Central memory CD8-positive, alpha-beta T cell (primary cell): ENCODE measurements at places on chromosomes 16 and 17.

DNA sequence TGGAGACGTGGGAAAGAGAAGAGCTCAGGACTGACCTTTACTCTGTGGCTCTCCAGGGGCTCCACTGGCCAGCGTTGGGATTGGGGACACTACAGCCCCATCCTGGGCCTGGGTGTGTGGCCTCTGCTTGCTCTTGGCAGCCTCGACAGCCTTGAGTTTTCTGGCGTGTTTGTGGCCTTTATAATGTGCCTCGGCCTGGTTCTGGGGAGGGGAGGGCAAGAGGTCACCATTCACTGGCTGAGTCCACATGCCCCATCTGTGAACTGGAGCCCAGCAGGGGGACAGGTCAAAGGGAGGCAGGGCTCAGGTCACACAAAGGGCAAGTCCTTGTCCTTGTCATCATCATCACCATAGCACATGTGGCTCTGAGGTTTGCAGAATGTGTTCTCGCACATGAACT lies 11.7 kb downstream of the NKIRAS2 start:
- no peak for DNase-seq

- no peak for DNase-seq
Observed at GRCh38 chr17:78979780-78980623, at the start of gene LGALS3BP. Gene LGALS3BP, minus strand, starts transcription at chr17:78979923. Its CDS starts 2,732 bp downstream, at chr17:78977191.

DNA sequence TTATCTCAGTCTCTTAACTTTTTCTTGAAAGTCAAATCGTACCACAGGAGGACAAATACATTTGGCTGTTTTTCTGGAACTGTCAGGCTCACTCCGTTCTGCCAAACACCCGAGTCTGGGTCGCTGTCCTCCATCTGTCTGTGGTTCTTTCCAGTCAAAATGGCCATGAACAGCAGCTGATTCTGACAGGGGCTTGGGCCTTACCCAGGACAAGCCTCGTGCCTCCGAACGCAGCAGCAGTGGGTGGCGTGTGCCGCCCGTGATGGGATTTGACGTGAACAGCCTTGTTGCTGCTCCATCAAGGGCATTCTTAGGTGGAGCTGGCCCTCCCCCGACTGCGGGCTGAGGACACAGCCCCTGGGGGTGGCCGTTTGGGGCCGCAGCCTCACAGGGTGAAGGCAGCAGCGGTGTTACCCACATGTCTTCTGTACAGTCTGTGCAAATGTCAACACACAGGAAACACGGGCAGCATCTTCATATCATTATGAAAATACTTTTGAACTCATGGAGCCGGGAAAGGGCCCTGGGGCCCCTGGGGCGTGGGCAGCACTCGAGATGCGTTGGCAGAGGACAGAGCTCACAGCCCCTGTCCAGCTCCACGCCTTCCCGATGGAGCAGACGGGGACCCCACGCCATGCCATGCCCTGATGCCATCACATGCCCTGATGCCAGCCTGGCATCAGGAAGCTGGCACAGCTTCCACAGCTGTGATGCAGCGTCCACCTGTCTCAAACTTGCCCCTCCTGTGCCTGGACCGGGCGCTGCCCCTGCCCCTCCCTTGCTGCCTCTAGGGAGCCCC lies 8.6 kb upstream of the ACSF3 start:
- DNase-seq = no peak

DNA sequence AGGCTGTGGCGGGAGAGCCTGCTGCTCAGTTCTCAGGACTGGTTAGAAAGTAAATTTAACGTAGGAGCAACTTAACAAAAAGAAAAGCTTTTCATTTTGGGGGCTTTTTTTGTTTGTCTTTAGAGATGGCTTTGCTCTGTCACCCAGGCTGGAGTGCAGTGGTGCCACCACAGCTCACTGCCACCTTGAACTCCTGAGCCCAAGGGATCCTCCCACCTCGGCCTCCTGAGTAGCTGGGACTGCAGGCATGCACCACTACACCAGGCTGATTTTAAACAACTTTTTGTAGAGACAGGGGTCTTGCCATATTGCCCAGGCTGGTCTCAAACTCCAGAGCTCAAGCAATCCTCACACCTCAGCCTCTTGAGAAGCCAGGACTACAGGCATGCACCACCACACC lies 205.0 kb downstream of the RPTOR start:
- no peak for DNase-seq

DNA sequence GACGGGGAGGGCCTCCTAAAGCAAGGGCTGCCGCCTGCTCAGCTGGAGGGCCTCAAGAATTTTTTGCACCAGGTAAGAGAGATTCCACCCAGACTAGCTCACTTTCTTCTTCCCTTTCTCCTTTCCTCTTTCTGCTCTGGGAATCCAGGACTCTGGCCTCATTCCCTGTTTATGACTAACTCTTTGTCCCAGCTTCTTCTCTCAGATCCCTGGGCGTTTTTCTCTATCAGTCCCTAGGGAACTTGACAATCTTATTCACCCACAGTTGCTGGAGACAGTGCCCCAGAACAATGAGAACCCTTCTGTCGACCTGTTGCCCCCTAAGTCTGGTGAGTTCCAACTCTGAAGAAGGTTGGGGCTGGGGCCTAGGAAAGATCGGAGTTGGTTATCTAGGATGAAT lies 15.6 kb downstream of the CNTROB start:
- no peak for DNase-seq

GRCh38 chr16:81713796-81714195 lies 65.3 kb upstream of the PLCG2 start:
- no peak for DNase-seq

DNA sequence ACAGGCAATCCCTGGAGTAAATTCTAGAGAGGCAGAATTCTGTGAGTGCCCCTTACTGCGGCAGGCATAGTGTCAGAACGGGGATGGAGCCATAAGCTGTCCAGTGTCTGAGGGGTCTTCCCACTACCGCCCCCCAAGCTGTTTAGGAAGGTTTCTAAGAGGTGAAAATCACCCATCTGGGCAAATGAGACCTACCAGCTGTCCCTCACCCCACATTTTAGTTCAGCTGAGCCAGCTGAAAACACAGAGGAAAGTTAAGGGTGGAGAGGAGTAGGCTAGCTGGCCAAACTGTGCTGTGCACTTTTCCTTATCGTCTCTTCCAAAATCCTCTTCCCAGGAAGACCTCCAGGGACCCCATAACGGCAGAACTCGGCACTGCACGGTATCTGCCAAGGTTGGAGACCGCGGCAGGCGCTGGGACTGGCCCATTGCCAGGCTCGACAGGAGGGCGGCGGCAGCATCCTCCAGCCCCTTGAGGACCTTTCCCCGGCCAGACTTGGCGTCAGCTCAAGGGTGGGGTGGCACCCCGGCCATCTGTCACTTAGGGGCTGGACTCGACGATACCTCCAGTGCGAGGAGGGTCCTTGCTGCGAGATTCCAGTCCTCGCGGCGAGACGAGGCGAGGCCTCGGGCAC lies 955 bp downstream of the ACLY start:
- DNase-seq = peak; percentile 30

DNA sequence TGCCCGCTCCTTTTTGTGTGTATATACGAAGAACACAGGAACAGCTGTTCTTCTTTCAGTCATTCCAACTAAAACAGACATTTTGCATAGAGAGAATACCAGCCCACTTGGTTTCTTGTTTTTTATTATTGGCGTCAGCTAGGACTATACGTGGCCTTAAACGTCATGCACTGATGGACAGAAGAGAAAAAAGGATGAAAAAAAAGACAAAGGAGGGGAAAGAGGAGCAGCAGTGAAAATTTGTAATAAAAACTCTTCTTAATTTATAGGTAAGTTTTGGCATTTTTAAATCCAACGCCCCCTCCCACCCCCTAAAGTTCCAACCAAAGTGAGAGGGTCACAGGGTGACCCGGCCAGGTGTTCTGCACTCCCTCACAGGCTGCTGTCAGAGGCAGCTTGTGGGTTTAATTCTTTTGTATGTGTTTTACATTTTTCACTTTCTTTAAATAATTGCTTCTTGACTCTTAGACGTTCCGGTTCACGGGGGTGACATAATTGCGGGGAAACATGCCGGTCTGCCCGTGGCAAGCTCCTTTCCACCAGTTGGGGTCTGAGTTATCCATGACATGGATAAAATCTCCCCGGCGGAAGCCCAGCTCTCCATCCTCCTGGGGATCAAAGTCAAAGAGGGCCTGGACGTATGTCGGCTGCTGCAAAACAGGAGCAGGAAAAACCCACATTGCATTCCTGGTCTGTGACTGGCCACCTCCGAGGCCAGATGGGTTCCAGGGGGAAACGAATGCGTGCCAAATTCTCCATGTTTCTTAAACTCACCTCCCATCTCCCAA lies 30.9 kb upstream of the SLC25A19 start:
- no peak for DNase-seq

GRCh38 chr17:47807421-47807820 lies 14.2 kb downstream of the OSBPL7 start:
- DNase-seq = no peak

- no peak for DNase-seq
Observed at GRCh38 chr17:57138956-57139576, 54.0 kb downstream of the AKAP1 start.

DNA sequence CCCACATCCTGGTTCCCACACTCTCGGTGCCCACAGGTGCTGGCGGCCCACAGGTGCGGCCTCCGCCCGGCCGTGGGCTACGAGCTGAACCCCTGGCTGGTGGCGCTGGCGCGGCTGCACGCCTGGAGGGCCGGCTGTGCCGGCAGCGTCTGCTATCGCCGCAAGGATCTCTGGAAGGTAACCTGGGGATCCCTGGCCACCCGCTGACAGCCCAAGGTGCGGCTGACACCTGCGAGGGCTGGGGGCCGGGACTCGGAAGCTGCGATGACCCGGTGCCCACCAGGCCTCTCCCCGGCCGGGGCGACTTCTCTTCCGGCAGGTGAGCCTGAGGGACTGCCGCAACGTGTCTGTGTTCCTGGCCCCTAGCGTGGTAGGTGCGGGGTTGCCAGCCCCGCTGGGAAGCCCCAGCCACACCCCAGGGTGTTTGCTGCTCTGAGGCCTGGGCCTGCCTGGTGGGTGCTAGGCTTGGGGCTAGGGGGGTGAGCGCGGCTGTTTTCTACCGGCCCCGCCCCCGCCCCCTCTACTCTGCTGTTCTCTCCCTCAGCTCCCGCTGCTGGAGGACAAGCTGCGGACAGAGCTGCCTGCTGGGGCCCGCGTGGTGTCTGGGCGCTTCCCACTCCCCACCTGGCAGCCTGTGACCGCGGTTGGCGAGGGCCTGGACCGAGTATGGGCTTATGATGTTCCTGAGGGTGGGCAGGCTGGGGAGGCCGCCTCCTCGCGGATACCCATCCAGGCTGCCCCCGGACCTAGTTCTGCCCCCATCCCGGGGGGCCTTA lies 1.0 kb downstream of the ANTKMT start:
- DNase-seq = no peak

GRCh38 chr16:57043248-57043647 lies 49.1 kb upstream of the CPNE2 start:
- no peak for DNase-seq

DNA sequence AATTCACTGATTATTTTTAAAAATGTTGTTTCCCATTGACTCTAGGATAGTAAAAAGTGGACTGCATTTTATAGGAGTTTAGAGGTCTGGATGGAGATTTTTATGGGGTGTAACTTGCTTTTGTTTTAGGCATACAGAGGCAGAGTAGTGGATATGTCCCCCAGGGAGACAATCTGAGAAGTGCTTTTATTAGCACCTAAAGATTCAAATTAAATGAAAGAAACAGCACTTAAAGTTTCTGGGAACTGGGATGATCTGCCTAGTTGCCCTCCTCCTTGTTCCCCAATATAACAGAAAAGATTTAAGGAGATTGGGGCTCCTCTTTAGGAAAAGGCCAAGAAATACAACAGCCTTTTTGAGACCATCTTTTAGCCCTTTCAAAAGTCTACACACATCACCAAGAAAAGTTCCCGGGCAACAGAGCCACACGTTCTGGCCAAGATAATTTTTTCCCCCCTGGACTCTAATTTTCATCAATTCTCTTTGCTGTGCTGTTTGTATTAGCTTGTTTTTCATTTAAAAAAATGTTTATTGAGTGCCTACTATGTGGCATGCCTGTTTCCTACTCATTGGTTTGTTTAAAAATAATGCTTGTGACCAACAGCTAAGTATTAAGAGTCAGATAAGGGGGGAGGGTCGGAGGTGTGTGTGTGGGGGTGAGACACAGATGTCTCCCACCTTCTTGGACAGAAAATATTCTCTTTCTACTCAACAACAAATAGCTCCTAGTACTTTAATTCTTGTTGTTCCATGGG lies 2.5 kb upstream of the IGF2BP1 start:
- no peak for DNase-seq

DNA sequence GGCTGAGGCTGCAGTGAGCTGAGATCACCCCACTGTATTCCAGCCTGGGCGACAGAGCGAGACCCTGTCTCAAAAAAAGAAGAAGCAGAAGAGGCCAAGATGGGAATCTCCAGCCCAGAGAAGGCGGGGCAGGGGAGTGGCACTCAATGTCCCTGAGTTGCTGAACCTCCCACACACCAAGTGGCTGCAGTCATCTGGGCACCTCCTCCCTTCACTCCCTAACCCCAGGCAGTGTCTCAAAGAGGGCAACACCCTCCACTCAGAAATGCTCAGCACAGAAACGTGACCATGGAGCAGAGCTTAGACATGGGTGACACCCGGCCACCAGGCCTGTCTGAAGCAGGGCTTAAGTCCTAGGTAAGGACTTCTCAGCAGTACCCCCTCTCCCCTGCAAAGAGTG lies 36.3 kb upstream of the BCAR1 start:
- no peak for DNase-seq

DNA sequence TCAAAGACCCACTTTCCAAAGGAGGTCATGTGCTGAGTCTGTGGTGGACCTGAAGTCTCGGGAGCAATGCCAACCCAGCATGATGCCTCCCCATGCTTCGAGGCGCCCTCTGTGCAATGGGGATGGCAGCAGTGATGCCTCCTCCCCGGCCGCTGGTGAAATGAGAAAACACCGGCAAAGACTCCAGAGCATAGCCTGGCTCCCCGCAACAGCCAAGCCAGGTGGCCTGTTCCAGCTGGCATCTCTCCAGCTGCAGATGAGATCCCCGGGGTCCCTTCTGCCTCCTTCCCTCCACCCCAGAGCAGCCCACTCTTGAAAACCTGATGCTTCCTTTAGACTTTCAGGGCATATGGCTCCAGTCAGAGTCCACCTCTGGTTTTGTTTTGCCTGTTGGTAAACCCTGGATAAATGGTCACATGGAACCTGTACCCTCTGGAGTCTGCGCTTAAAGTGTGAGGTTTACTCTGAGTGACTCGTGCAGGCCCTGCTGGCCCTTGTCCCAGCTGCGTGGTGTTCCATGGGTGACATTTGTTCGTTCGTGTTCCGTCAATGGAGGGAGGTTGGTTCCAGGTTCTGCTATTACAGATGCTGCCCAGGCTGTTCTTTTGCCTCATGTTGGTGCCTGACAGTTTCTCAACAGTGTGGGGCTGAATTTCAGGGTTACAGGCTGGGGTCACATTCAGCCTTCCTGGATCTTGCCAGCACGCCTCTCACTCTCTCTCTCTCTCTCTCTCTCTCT lies 181.8 kb upstream of the CIBAR2 start:
- DNase-seq = no peak

DNA sequence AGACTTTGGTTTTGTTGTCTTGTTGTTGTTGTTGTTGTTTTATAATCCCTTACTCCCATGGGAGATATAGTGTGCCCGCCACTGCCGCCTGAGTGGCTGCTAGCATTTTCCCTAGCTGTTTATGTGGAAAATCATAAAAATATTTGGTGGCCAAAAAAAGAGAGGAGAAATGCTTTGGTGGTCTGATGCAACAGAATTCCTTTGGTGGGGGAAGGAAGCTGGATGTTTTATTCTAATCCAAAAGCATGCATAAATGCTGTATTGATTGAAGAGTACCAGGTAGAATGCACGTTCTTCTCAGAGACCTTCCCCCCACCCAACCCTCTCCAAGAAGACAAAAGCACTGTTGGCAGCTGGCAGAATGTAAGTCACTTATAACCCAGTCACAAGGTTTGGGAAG lies 93.2 kb downstream of the C17orf67 start:
- no peak for DNase-seq
